ENCODE measurements at places on chromosomes 4 and X. TPM values are rescaled to one million over a fixed set of nuclear protein-coding genes. Genes with fewer than 3 reads are reported as not detected.

- no peak overlapping the region for H3K27ac ChIP-seq
- peaks cover 6% of the 10 kb centered on the region for H3K27me3 ChIP-seq
Measured at GRCh38 chrX:155877288-155877687, 3.9 kb upstream of the VAMP7 start.

DNA sequence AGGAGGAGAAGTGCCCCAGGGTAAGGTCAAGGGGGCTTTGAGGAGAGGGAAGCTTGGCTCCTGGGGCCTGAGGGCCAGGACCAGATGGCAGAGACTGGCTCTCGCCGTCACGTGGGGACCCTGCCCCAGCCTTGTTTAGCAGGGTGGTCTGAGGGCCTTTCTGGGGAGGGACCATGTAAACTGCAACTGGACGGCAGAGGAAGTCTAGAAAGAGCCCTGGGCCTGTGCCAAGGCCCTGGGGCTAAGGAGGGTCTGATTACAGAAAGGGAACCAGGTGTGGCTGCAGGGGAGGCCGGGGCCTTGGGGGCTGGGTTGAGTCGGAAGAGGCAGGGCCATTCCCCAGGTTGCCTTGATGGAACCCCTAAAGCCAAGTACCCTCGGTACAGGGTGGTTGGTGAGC is 1.8 kb upstream of the HGFAC start:
- H3K27ac ChIP-seq: no peak overlapping the region
- no peak for DNase-seq
- H3K4me1 ChIP-seq: no peaks in the 10 kb centered on the region
- H3K4me3 ChIP-seq: no peak overlapping the region

GRCh38 chr4:170769862-170770261 is 680.1 kb upstream of the AADAT start:
- H3K27me3 ChIP-seq: no peaks in the 10 kb centered on the region
- H3K27ac ChIP-seq: no peak overlapping the region
- no peaks in the 10 kb centered on the region for H3K4me1 ChIP-seq
- no peak overlapping the region for H3K4me3 ChIP-seq
- DNase-seq: no peak
- H3K36me3 ChIP-seq: no peaks in the 10 kb centered on the region

DNA sequence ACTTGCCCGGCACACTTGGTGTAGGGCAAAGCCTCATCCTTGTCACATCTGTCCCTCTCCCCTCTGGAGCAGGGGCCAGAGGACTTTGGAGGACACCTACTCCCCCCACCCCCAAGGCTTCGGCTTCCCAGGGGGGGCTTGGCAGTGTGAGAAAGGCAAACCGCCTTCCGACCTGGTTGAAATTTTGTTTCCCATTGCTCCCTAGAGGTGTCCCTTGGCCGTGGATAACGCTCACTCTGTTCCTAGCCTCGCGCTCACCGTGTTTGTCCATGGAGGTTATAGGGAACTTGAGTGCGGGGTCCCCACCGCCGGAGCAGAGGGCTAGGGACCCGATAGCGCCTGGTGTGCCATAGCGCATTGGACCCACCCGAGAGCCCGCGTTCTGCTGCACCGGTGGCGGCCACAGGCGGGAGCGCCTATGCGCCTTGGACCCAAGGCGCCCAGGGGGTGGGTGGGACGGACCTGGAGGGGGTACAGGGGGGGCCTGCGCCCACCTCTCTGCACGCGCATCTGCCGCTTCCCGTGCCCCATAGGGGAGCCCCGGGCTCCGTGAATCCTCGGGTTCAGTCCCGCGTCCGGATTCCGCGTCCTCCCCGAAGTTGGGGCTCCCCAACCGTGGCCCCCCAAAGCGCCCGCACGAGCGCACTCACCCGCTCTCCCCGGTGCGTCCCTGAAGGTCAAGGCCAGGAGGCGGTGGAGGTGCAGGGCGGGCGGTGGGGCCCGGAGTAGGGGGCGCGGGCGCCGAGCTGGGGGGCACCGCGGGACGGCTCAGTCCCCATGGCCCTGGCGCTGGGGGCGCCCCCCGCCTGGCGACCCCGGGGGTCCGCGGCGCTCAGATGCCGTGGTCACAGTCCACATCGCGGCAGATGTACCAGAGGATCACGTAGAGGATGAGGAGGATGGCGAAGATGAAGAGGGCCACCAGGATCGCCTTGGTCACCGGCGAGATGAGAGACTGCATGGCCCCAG is 82.7 kb upstream of the DHRSX start:
- H3K27ac ChIP-seq: no peak overlapping the region
- DNase-seq: no peak
- no peaks in the 10 kb centered on the region for H3K36me3 ChIP-seq
- no peaks in the 10 kb centered on the region for H3K4me1 ChIP-seq

GRCh38 chr4:147014946-147015345 is 69.3 kb upstream of the TTC29 start:
- no peak overlapping the region for H3K27ac ChIP-seq
- no peak for DNase-seq
- no peaks in the 10 kb centered on the region for H3K27me3 ChIP-seq
- no peaks in the 10 kb centered on the region for H3K36me3 ChIP-seq
- no peak overlapping the region for H3K4me3 ChIP-seq

- no peaks in the 10 kb centered on the region for H3K27me3 ChIP-seq
- no peak for DNase-seq
- no peak overlapping the region for H3K4me3 ChIP-seq
- peaks cover 58% of the 10 kb centered on the region for H3K4me1 ChIP-seq
- no peaks in the 10 kb centered on the region for H3K36me3 ChIP-seq
Measured at GRCh38 chr4:168560184-168561180, 63.6 kb downstream of the PALLD start.

GRCh38 chr4:163638909-163639308 is 144.4 kb downstream of the TMA16 start:
- no peak overlapping the region for H3K27ac ChIP-seq
- DNase-seq: no peak
- H3K36me3 ChIP-seq: no peaks in the 10 kb centered on the region
- H3K4me1 ChIP-seq: no peaks in the 10 kb centered on the region
- H3K4me3 ChIP-seq: no peak overlapping the region

- no peaks in the 10 kb centered on the region for H3K4me1 ChIP-seq
- no peak overlapping the region for H3K27ac ChIP-seq
- no peaks in the 10 kb centered on the region for H3K36me3 ChIP-seq
- no peak overlapping the region for H3K4me3 ChIP-seq
- no peaks in the 10 kb centered on the region for H3K27me3 ChIP-seq
- no peak for DNase-seq
Measured at GRCh38 chrX:11244636-11245035, 48.6 kb upstream of the AMELX start.

DNA sequence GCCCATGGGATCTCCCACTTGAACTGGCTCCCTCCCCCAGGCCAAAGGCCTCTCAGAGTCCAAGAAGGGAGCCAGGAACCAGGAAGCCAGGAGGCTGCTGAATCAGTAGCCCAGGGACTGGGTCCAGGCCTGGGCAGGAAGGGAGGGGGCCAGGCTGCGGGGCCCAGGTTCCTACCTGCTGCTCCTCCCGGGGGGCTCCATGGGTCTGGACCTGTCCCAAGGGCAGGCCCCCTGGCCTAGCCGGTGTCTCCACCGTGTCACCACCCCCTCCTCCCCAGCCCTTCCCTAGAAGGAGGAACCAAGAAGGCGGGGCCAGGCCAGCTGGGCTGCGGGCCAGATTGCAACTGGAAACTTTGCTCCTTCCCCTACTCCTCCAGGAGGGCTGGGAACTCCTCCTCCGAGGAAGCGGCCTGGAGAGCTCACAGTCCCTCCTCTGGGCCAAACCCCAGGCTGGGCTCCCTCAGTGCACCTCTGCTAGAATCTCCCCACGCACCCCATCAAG is at the start of gene IQSEC2:
TSS of gene IQSEC2 (minus strand) at position 264 of the 502 bp plus-strand sequence.
- H3K4me3 ChIP-seq: peak within 1 kb of the TSS; percentile 48
- peak; percentile 86 for DNase-seq

DNA sequence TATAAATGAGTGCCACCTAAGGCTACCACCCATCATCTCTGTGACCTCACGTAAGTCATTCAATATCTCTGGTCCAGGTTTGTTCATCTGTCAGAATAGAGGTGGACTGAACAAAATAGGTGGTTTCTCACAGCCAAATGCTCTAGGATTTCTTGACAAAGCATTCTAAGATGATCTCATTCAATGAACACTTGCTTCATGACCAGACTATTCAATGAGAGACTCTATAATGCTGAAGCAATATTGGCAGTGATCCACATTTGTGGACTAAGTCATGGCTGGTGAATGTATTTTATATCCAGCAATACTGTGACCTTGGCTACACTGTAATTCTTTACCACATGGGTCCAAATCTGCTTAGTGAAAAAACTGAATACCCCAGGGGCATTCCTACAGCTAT is 37.9 kb downstream of the LDB2 start:
- no peaks in the 10 kb centered on the region for H3K36me3 ChIP-seq
- DNase-seq: no peak
- no peaks in the 10 kb centered on the region for H3K27me3 ChIP-seq
- H3K4me1 ChIP-seq: peaks cover 55% of the 10 kb centered on the region

- H3K27ac ChIP-seq: no peak overlapping the region
- no peak for DNase-seq
- H3K27me3 ChIP-seq: no peaks in the 10 kb centered on the region
- H3K36me3 ChIP-seq: no peaks in the 10 kb centered on the region
Measured at GRCh38 chr4:77712675-77713074, 106.5 kb downstream of the CNOT6L start.

DNA sequence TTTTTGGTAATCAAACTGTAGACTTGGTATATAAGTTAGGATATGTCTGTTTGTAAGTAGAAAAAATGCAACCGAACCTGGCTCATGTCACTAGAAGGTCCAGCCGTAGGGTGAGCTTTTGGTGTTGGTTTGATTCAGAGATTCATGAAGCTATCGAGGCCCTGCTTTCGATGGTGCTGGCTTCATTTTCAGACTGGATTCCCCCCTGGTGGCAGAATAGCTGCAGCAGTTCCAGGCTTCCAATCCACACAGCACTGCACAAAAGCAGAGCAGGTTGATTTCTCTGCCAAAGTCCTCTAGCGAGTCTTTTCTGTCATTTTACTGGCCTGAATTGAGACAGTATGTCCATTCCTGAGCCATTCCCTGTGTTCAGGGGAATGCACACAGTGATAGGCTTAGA is 33.1 kb downstream of the PDK3 start:
- no peaks in the 10 kb centered on the region for H3K27me3 ChIP-seq
- H3K27ac ChIP-seq: no peak overlapping the region
- H3K4me1 ChIP-seq: peaks cover 11% of the 10 kb centered on the region
- no peak for DNase-seq

DNA sequence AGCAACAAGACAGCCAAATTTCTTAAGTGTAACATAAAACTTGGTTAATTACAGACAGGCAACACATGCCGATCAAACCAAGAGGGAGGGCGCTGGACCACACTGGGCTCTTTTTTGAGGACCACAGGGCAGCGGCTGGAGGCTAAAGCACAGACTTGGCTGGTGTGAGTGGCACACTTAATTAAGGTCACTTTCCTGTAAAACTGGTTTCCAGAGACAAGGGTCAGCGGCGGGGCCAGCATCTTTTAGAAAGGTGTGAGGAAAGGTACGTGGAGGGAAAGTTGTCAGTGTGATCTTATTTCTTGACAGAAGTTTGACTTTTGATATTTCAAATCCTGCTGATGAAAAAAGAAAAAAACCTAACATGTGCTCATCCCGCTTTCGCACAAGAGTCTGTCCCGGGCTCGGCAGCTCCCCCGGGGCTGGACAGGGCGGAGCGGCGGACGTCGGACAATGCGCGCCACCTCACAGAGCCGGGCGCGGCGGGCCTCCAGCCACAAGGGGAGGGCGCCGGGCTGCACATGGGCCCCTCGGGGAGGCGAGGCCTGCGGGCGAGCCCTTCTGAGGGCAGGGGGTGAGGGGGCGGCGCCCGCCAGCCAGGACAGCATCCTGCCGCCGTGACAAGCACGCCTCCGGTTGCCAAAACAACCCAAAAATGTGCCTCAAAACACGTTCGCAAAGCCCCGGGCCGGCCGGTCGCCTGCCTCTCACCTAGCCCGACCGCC is 660 bp upstream of the HSPA4L start:
- no peaks in the 10 kb centered on the region for H3K36me3 ChIP-seq
- peak overlapping the region; percentile 87 for H3K27ac ChIP-seq
- H3K4me3 ChIP-seq: peak overlapping the region; percentile 74
- peak; percentile 60 for DNase-seq
- H3K27me3 ChIP-seq: peaks cover 26% of the 10 kb centered on the region

GRCh38 chrX:132837967-132838366 is 120.5 kb downstream of the HS6ST2 start:
- H3K27ac ChIP-seq: no peak overlapping the region
- no peaks in the 10 kb centered on the region for H3K27me3 ChIP-seq
- H3K4me3 ChIP-seq: no peak overlapping the region
- H3K4me1 ChIP-seq: no peaks in the 10 kb centered on the region
- no peaks in the 10 kb centered on the region for H3K36me3 ChIP-seq
- no peak for DNase-seq

DNA sequence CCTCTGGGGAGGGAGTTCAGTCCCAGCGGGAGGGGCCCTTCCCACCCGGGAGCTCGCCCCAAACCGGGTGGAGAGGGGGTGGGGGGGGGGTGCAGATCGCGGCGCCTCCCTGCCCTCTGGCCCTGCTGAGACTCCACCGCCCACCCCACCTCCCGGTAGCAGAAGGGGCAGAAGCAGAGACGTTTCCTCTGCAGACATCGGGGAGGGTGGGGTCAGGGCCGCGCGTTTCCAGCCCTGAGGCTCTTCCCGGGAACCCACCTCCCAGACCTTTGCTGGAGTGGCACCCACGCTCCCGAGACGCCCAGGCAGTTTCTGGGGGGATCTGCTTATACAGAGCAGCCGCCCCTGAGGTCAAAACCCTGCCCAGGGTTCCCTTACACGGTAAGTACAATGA is 30.2 kb downstream of the CPLX1 start:
- H3K36me3 ChIP-seq: no peaks in the 10 kb centered on the region
- peaks cover 19% of the 10 kb centered on the region for H3K4me1 ChIP-seq
- DNase-seq: no peak
- H3K27ac ChIP-seq: no peak overlapping the region

- no peaks in the 10 kb centered on the region for H3K27me3 ChIP-seq
- no peaks in the 10 kb centered on the region for H3K36me3 ChIP-seq
- peak overlapping the region; percentile 62 for H3K27ac ChIP-seq
- H3K4me1 ChIP-seq: peaks cover 32% of the 10 kb centered on the region
Measured at GRCh38 chrX:13001097-13001496, 26.2 kb downstream of the TMSB4X start.

DNA sequence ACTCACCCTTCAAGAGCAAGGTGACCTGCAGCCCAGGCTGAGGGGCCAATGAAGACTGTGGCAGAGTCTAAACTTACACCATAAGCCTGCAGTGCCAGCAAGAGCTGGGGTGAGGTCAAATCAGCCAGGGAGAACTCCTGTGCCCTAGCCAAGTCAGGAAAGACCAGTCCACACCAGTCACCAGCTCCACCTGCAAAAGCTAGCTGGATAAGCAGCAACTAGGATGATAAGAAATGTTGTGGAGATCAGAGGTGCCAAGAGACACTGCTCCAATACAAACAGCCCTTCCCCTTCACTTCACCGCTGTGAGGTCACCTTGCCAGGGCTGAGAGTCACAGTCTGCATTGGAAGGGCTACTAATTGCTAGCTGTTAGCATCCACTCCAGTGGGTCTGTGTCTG is 31.3 kb downstream of the NIPAL1 start:
- no peak overlapping the region for H3K4me3 ChIP-seq
- no peak for DNase-seq
- H3K27me3 ChIP-seq: no peaks in the 10 kb centered on the region
- H3K36me3 ChIP-seq: no peaks in the 10 kb centered on the region
- H3K27ac ChIP-seq: peak overlapping the region; percentile 66

- H3K36me3 ChIP-seq: no peaks in the 10 kb centered on the region
- H3K27me3 ChIP-seq: no peaks in the 10 kb centered on the region
- H3K4me1 ChIP-seq: no peaks in the 10 kb centered on the region
- H3K4me3 ChIP-seq: no peak overlapping the region
- no peak for DNase-seq
Measured at GRCh38 chrX:45324941-45325340, 124.3 kb upstream of the DIPK2B start.

SHOX gene
- not detected for total RNA-seq

ADH7 gene
- not detected for total RNA-seq

CCKAR gene
- not detected for total RNA-seq
